NCI-H774 (cell line): ENCODE measurements at places on chromosomes 6 and 20.

GRCh38 chr20:39941245-39941644 is 747.8 kb downstream of the MAFB start:
- no peak for DNase-seq

DNA sequence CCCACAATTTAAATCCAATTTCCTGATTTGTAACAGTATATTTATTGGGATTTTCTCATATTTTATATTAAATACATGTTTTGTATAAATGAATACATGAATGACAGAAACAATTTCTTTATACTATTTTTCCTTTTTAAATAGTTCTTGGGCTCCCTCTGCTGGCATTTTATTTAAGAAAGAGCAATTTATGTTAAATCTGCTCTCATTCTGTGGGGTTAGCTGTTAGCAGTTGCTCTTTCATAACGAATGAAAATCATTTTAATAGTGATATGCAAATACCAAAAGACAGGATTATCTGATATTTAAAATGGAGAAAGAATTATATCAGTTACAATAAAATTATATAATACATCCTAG is 118.3 kb downstream of the RALGAPA2 start:
- no peak for DNase-seq

- DNase-seq: no peak
Observed at GRCh38 chr6:133764008-133764753, 124.7 kb upstream of the TCF21 start.

GRCh38 chr6:53290537-53291510 is 57.9 kb downstream of the ELOVL5 start:
- no peak for DNase-seq

DNA sequence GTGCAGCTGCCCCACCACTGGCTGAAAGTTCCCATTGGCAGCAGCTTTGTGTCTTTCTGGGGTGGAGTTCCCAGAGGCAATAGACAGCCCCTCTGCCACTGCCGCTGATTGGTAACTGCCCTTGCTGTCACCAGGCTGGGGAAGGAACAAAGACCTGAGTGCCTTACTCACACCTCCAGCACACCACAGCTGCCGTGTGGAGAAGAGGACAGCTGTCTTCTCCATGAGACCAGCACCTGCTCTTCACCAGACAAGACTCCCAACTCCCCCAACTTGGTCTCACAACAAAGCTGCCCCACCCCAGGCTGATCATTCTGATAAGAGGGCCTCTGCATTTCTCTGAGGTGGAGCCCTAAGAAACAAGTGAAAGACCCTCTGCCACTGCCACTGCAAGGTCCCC is 39.7 kb upstream of the PTCHD4 start:
- DNase-seq: no peak

DNA sequence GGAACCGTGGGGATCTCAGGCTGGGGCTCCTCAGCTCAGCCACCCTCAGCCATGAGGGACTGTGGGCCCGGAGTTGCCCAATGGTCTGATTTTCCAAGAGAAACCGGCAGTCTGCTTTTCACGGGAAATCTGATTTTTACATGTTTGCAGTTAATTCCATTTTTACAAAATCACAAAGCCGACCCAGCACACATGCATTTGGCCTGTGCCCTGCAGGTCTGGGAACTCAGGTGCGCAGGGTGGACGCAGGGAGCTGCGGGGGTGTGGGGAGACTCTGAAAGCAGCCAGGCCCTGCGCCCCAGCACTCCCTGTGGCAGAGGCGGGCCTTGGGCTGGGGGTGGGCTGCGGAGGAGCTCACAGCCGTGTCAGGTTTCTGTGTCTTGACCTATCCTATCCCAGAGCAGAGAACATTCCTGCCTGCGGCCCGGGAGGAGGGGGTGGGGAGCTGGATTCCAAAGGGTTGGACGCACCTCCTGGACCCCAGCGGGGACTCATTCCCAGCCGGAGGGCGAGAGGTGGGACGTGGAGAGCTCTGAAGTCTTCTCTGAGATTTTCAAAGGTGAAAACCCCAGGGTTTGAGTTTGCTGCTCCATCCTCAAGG is 60.6 kb downstream of the ADNP start:
- DNase-seq: no peak

GRCh38 chr20:25052255-25053194 is 5.4 kb downstream of the ACSS1 start:
- DNase-seq: no peak

GRCh38 chr6:159467473-159468041 is 225.5 kb downstream of the SOD2 start:
- no peak for DNase-seq

GRCh38 chr20:3786126-3786484 is 435 bp downstream of the CENPB start:
- DNase-seq: peak; percentile 49

GRCh38 chr20:64131406-64131805 is 24.0 kb upstream of the NPBWR2 start:
- DNase-seq: peak; percentile 40

DNA sequence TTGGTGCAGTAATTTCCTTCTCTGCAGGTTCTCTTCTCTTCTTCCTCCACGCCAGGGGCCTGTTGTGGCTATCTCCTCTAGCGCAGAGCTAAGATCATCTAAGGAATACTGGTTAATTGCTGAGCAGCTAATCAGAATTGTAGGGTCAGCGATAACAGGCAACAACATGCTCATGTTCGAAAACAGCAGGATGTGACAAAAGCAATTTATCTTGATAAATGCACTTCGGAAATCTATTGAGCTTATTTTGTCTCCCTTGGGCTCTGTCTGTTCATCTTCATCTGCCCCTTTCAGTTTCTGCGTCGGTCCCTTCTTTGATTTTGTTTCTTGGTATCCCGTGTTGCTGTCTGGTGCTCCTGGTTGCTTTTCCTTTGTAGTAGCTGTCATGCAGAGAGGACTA is 67.3 kb upstream of the MAP3K7 start:
- no peak for DNase-seq

- no peak for DNase-seq
Observed at GRCh38 chr6:165659945-165660856, 2.8 kb downstream of the PDE10A start.

DNA sequence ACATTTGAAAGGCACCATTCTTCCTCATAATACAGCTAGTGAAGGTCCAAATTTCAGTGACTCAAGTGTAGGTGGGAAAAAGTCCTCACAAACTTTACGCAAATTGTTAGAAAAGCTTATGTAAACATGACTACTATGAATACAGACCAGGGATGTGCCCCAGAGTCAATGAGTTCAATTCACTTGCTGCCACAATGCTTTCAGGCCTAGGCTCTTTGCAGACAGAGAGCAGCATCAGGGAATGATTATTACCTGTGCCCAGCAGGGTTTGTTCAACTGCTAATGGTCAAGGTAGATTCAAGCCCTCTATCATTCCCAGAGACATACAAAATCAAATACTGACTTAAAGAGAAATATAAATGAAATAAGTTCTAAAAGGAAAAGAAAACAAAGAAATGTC is 84.0 kb downstream of the LAMA2 start:
- DNase-seq: no peak

GRCh38 chr6:30184417-30185031 is 21.2 kb downstream of the TRIM15 start:
- no peak for DNase-seq

- DNase-seq: no peak
Observed at GRCh38 chr6:85360794-85361642, 88.9 kb upstream of the NT5E start.

DNA sequence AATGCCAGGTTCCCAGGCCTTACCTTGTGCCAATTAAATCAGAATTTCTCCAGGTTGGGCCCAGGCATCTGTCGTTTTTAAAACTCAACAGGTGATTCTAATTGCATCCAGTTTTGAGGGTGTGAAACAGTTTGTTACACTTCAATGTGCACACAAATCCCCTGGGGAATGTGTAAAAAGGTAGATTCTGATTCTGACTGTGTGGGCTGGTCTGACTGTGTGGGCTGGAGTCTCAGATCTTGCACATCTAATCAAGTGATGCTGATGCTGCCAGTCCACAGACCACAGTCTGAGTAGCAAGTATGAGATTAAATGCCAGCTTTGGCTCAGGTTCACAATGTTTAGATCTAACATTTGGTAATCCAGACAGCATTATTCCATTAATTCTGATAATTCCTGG is 12.5 kb upstream of the ETV7 start:
- no peak for DNase-seq

GRCh38 chr6:92415656-92416055 is 1003.7 kb downstream of the EPHA7 start:
- DNase-seq: no peak

GRCh38 chr6:80438772-80439171 is 332.3 kb downstream of the BCKDHB start:
- DNase-seq: no peak

DNA sequence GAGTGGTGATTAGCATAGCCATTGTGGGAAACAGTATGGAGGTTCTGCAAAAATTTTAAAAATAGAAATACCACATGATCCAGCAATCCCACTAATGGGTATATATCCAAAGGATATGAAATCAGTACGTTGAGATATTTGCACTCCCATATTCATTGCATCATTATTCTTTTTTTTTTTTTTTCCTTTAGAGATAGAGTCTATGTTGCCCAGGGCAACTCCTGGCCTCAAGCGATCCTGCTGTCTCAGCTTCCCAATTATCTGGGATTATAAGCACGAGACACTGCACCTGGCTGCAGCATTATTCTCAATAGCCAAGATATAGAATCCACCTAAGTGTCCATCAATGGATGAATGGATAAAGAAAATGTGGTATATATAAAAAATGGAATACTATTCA is 6.9 kb upstream of the MCCD1 start:
- DNase-seq: no peak

DNA sequence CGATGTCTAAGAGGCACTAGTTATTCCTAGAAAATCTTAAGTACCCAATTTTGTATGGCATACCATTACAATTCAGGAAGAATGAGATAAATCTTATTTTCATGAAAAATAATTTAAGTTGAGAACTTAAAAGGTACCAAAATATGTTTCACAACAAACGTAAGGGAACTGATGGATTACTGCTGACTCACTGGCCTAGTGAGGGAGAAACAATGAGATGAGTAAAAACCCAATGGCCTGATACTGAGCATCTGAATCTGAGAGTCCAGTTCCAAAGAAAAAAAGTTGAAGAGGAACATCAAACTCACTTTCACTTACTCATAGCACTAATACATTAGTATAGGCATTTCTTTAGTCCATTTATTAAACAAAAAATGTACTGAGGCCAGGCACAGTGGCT is 56.0 kb downstream of the MDN1 start:
- DNase-seq: no peak

GRCh38 chr6:3318821-3319540 is 60.2 kb downstream of the PSMG4 start:
- no peak for DNase-seq

DNA sequence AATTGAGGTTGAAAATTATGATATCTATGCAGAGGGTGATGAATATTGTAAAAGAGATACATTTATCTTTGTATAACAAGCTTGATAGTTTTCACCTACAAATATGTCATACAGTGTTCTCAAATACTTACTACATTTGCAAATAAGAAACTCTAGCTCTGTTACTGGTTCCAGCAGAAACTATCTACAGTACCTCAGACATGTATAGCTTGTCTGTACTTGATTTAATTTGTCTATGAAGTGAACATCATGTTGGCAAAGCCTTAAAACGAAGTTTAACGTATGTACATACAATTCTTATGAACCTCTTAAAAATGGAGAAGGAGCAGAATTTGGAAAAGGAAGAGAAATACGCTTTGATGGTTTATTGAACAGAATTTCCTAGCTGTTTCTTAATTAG is 201.4 kb upstream of the MARCKS start:
- DNase-seq: no peak

- DNase-seq: no peak
Observed at GRCh38 chr6:103750603-103751002, 1109.1 kb downstream of the HACE1 start.

DNA sequence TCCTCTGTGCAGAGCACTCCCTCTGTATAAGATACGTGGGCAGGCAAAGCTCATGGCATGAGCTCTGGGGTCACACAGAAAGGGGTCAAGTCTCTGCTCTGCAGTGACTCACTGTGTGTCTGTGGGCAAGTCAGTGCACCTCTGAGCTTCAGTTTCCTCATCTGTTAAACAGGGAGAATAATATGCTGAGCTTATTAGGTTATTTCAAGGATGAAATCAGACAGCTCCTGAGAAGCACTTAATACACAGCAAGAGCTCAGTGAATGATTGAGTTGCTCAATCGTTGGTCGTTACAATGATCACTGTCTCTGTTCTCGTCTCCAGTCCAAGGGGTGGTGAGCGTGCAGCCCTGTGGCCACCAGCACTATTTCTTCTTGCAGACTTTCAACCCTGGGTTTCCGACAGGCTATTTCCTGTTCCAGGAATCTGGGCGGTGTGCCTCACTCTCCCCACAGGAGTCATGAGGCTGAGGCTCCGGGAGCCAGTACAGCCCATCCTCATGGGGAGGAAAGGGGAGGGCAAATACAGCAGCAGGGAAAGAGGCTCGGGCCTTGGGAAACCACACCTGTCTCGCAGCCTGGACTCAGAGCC is 28.9 kb downstream of the KIAA1755 start:
- DNase-seq: no peak
